Amygdala (tissue), 56 donors: ENCODE measurements at places on chromosomes 4 and X.

DNA sequence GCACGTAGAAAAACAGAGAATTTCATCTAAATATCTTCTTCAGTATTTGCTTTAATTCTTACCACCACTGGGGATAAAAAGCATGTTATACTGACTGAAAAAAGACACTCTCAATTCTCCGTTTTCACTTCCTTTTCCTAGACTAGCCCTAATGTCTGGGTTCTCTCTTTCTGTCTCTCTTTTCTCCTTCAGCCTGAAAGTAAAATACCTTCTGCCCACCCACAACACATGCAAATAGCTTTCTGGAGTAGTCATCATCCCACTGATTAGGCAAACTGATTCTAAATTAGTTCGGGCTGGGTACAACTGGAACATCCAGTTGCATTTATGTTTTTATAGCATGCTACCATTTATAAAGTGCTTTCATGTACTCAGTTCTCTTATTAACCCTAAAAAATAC is 142.4 kb upstream of the ANKRD50 start:
- no peak for DNase-seq

DNA sequence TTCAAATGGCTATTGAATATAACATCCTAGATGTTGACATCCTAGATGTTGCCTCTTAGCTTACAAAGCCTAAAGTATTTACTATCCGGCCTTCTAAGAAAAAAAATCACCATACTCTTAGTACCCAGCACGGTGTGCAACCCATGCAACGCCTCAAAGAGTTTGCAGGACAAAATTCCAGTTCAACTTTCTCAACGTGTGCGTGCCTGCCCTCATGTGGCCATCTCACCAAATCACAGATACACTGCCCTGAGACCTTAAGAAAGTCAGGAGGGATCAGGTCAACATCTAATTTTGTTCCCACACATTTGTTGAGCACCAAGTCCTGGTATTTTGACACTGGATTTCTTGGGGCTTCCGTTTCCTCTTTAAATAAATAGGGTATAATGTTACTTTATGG is 68.3 kb downstream of the CRMP1 start:
- DNase-seq, result no peak

DNA sequence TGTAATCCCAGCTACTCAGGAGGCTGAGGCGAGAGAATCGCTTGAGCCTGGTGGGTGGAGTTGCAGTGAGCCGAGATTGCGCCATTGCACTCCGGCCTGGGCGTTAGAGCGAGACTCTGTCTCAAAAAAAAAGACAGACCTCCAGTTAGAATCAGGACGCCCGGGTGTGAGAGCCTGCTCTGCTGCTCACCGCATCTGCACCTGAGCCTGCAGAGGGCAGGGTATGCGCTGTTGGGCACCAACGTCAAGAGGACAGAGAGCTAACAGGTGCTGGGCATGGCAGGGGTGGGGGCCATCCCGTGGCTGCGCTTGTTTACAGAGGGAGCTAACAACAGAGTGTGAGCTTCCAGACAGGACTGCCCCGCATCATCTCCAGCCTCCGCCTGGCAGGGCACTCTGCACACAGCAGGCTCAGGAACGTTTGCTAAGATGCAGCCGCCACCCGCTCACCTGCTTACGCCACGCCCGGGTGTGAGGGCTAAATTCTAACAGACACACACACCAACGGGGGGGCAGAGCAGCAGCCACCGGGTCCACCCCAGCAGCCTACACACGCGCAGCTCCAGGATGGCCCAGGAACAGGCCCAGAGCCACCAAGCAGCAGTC is 50.0 kb upstream of the CPLX1 start:
- no peak for DNase-seq

DNA sequence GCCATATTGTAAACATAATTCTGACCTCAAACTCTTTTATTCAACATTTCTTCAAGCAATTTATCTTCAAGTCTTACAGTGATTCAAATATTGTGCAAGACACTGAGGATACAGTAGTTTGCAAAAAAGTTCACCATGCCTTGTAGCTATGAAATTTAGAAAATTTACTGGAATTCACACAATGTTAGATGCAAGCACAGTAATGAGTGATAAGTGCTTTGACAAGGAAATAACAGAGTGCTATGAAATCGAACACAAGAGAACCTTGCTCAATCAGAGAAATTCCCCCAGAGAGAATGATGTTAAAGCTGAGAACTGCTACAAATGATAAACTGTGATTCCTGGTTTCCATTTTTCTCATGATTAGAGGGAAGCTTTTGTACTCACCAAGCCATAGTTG is 952.9 kb downstream of the FAT4 start:
- DNase-seq, result no peak

DNA sequence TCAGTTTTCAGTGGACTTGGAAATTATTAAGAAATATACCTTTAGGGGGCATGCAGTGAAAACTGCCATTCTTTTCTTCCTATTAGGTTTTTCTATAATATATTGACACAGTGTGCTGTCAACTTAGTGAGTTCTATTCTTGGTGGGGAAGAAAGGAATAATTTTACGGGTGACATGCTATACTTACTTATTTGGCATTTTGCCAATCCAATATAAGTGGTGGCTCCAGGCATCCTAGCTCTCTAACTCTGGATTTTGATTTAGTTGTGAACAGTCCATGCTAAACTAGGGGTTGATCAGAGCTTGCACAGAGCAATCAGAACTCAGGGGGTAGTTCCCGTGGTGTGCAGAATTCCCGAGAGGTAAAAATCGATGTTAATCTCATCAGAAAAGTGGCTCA is 277.7 kb upstream of the FTHL17 start:
- DNase-seq, result no peak

- no peak for DNase-seq
Observed at GRCh38 chrX:43283187-43283586, 372.9 kb upstream of the MAOA start.

DNA sequence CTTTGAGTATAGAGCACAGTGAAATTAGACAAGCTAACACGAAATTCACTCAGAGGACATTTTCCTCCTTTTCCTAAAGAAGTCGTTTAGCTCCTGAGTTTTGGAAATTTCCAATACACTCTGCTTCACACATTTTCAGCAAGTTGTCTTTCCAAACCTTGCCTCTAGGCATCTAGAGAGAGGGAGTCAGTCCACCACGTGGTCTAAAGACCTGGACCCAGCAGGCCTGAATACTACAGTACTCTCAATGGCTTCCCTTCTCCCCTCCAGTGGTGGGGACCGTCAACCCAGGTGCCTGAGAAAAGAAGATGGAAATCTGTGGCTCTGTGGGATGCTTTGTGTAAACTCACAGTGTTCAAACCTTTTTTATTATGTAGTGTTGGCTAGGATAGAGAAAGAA is 13.9 kb upstream of the SCML2 start:
- no peak for DNase-seq

- DNase-seq, result no peak
Observed at GRCh38 chrX:20378233-20378920, 111.7 kb upstream of the RPS6KA3 start.

- no peak for DNase-seq
Observed at GRCh38 chrX:75051047-75051446, 105.0 kb downstream of the ABCB7 start.

DNA sequence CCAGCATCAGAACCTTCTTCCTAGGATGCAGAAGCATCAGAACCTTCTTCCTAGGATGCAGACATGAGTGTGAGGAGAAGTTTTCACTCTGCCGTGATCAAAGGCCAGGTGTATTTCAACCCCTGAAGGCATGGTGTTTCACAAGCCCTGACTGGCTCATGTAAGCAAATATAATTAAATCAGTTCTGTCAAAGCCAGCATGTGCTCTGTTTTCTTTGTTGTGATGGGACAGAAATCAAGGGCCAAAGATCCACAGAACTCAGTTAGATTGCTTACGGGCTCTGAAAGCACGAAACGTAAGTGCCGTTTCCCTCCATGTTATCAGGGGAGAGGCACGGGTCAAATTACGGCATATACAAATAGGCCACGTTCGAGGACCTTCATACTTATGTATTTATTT is 32.0 kb upstream of the CLDN24 start:
- DNase-seq, result no peak

DNA sequence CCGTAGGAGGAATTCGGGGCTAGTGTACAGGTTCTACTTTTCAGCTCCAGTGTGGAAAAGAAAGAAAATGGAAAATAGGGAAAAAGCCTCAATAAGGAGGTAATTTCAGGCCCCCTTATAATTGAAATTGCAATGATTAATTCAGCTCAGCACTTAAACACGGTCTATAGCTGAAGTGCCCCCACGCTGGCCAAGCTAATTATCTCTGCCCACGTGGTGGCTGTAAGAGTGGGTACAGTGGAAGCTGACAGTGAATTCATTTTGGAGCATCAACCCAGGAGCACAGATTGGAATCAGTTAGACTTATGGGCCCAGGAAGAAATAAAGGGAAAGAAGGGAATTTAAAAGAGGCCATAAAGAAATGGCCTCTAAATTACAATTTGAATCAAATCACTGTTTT is 631.1 kb upstream of the CPEB2 start:
- no peak for DNase-seq

DNA sequence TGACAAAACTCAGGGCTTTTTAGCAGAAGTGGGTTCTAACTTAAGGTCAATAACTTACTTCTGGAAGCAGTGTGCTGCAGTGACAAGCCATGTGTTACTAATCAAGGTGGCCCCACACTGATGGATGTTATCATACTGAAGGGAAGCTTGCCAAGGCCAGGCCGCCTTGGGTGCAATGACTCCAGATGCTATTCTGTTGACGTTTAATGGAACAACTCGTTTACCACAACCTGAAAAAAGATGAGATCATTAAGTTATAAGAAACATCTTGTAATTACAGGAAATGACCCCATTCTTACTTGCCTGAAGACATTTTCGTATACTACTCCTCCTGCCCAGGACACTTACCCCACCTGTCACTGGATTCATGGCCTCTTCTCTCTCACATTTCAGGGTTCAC is 38.9 kb upstream of the TMPRSS11D start:
- DNase-seq, result no peak

DNA sequence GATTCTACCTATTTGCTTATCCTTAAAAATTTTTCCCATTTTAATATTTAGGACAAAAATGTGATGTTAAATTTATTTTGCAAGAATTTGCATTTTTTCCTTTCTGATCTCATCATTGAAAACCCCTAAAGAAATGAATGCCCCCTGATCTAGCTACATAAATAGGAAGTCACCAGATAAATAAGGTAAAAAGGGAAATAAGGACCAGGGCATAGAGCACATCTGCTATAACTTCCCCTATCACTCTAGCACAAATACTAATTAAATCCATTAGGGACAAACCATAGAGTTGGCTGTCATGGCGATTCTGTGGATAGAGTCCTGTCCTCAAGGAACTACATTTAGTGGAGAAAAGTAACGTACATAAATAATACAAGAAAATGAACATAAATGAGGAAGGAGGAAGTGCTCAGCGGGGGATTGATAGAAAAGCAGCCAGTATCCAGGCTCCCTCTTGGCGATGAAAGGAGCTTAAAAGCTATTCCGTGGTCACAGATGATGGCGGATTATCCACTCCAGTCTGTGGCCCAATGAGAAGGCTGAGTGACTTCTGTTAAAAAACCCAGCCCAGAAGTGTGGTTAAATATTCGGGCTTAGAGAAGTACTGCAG is 76.9 kb upstream of the RPL34 start:
- DNase-seq, result no peak

GRCh38 chr4:136864604-136865185 is 667.6 kb downstream of the PCDH18 start:
- DNase-seq, result no peak

GRCh38 chr4:75629239-75629638 is 1.1 kb downstream of the CDKL2 start:
- DNase-seq, result no peak
